ENCODE measurements at places on chromosomes 4 and X. TPM values are rescaled to one million over a fixed set of nuclear protein-coding genes. Genes with fewer than 3 reads are reported as not detected.

DNA sequence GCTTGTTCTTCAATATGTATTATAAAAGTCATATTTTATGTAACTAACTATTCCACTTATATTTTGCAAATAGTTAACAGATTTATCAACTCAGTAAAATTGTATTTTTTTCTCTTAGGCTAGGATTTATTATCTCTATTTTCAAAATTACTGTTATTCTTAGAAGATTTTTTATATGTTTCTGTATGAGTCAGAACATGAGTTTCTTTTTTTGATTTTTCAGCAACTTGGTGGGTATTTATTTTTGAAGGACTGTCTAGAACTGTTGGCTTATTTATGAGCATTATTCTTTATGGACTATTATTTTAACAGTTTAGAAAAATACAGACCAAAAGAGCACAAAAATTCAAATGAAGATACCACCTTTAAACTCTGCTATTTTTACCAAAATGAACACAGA, 6.8 kb downstream of the AIMP1 start:
- no peak for DNase-seq

- DNase-seq = no peak
Measured at GRCh38 chrX:17931855-17932254, 70.8 kb upstream of the RAI2 start.

- DNase-seq = no peak
Measured at GRCh38 chr4:143502231-143502630, 11.3 kb upstream of the SMARCA5 start.

- DNase-seq = no peak
Measured at GRCh38 chrX:7926914-7927258, 327 bp downstream of the PNPLA4 start.

DNA sequence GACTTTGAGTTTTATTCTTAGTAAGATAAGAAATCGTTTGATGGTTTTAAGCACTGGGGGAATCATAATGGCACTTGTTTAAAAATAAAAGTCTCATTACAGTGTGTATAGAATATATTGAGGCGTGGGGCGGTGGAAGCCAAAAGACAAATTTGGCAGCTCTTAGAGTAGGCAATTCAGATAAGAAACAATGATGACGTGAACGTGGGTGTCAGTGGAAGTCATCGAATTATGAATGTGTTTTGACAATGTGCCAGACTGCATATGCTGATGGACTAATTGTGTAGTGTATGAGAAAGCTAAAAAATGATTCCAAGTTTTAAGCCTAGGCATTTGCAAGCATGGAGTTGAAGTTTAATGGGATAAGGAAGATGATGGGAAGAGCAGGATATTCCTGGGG, 35.8 kb downstream of the SPANXD start:
- no peak for DNase-seq

The IQCM gene
- not detected for total RNA-seq

- peak; percentile 53 for DNase-seq
Measured at GRCh38 chrX:151702026-151702714, 6.9 kb downstream of the PRRG3 start.

DNA sequence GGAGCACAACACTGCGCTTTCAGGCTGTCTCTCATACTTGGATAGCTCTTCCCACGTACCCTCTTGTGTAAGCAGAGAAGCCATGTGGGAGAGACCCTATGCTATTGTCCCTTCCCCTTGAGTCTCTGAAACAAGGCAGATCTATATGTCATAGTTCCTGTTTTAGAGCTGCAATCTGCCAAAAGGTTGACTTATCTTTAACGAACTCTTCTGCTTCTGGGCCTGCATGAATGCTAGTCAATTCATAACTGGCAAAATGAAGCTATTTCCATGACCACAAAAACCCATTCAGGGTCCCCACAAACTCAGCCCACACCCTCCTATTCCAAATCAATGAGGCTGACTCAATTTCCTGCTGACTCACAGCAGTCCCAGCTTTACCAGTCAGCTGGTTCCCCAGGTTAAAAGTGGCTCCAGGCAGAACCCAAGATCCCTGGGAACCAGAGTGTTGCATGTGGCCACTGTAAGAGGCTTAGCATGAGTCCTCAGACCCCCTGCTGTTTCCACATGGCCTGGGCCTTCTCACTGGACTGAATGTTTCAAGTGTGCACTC, 25.3 kb upstream of the SOD3 start:
- DNase-seq = peak; percentile 92

The YY2 gene
- 0.38 TPM for total RNA-seq

DNA sequence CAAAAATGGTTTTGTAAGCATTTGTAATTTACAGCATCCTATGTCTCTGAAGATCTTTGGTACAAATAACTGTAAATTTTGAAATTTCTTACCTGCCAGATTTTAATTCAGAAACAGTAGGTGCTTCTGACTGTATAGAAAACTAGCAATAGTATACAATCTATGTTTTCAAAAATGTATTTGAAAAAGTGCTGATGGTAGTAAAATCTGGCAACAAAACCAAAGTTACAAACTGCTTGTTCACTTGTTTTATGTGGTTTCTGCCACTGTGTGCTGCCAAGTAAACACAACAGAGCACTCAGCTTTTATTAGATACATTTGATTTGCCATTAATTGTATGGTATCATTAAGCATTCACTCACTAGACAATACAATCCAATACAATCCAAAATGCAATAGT, 206.1 kb downstream of the CPE start:
- no peak for DNase-seq
